OCI-M1 (cell line): ENCODE measurements at places on chromosomes 11 and 22.

DNA sequence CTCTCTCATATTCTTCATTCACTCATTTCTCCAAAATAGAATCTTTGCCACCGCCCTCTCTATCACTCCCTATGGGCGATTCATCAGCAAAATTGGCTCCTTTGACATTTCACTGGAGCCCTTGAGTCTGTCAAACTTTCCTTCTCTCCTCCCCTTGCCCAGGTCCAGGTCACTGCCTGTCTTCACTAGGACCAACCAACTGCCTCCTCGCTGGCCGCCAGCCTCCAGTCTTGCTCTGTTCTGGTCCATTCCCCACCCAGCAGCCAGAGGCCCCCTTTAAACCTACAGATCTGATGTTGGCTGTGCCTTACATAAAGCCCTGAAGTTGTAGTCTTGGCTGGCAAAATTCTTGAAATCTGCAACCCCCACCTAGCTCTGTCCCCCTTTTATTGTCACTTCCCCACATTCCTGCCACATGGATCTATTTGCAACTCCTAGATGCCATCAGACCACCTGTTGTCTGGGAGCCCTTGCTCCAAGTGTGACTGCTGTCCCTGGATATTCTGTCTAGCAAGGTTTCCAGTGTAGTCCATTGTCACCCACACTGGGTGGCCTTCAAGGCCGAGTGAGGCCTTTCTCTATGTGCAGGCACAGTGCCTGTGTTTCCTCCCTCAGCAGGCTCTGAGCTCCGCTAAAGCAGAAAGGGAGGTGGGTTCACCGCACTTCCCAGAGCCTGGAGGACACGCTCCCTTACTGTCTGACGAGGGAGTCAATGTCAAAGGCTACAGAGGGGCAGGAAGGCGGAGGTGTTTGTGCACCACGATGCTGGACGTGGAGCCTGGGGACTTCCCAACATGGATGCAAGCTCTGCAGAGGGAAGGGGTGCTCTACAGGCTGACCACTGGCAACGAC lies 25.5 kb downstream of the MYEOV start:
- no peak for DNase-seq

- no peak for DNase-seq
Observed at GRCh38 chr22:19719050-19719482, 4.3 kb upstream of the GP1BB start.

DNA sequence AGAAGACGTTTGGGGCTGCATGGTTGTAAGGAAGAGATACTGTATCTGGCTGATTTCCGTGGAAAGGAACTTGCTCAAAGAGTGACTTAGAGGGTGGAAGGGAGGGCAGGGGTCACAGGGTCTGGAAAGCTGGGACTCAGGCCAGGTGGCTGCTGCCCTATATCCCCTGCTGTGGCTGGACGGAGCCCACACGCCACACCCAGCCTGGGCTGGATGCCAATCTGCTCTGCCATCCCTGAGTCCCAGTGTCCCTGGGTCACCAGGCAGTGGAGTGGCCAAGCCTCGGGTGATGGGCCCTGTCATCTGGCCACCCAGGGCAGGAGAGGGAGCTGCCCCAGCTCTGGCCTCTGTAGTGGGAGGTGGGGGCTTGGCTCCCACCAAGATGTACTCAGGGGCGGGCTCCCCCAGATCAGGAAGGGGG lies 26.5 kb upstream of the KRTAP5-7 start:
- no peak for DNase-seq

DNA sequence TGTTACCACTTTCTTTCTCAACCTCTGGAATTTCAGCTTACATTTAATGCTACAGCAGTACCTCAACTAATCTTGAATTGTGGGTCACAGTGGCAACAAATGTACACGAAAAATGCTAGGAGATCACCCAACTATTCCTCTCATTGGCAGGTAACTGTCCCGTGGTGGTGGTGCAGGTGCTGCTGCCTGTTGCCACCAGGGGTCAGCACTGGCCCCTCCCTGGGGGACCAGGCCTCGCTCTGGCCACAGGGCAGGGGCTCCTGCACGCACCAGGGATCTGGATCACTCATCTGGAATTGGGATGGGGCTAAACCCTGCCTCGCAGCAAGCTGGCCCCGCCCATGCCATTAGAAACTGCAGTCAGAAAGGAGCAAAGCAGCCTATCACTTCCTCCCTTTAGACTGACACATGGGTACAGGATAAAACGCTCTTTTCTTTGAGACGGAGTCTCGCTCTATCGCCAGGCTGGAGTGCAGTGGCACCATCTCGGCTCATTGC lies 6.9 kb upstream of the POLDIP3 start:
- peak; percentile 69 for DNase-seq

DNA sequence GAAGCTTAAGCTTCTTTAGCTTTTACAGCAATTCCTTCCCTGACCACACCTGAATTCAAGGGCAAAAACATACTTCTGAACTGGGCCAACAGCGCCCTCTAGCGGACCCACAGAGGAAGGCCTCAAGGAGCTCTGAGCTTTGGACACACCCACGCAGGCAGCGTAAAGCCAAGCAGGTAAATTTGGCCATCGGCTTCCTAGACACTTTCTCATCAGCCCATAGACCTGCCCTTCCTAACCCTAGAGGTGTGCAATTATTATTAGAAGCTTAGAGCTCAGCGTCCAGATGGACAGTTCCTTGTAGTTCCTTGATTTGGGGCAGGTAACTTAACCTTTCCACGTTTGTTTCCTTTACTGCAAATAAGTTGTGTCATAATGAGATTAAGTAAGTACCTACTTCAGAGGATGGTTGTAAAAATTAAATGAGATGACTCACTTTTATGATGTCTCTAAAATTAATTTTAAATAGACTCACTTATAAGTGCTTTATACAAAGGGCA lies 25.7 kb upstream of the HMGXB4 start:
- DNase-seq: peak; percentile 86

GRCh38 chr11:30392221-30392784 lies 69.4 kb downstream of the ARL14EP start:
- no peak for DNase-seq

GRCh38 chr11:101582236-101582988 lies 1.4 kb downstream of the TRPC6 start:
- no peak for DNase-seq

GRCh38 chr11:105609832-105610781 lies at the start of gene GRIA4:
GRIA4 (plus strand) TSS chr11:105610073; CDS start chr11:105610998, 925 bp downstream.
- DNase-seq: no peak

DNA sequence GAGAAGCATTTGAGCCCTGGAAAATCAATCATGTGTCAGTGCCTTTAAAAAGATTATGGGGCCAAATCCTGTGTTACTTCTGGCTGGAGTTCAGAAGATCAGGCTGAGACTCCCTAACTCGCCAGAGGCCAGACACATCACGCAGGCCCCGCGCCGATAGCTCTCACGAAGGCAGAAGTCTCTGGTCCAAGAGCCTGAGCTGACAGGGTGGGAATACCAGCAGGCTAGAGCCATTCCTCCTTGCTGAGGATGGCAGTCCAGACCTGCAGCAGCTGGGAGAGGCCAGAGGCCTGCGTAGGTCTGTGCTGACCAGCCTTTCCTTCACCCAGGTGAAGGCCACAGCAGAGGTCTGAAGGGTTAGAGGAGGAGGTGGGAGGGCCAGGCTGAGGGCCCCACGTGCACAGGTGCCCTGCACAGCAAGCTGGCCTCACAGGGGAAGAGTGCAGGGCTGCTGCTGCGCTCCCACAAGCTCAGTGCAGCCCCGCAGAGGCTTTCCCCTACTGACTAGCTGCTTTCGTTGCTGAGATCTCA lies 52.9 kb downstream of the ST14 start:
- no peak for DNase-seq

DNA sequence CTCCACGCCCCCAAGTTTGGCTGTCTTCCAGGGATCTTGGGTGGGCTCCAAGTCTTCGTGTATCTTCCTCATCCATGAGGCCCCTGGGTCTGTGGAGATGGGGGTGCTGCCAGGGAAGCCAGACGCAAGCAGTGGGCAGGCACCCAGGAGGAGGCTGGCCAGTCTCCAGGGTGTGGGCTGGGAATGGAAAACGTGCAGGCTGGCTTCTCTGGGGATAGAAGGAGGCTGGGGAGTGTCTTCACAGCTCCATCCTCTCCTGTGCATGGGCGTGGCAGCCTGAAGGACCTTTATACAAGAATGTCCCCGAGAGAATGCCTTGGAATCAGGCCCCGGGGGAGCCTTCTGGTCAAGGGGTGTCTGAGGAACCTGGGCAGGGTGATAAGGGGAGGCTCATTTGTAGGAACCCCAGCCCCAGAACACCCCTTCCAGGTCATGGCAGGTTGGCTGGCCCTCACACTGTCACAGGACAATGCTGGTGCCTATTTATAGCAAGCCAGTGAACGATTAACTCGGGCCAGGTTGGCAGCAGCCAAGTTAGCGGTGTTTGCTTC lies 14.0 kb downstream of the SGSM1 start:
- DNase-seq: no peak

DNA sequence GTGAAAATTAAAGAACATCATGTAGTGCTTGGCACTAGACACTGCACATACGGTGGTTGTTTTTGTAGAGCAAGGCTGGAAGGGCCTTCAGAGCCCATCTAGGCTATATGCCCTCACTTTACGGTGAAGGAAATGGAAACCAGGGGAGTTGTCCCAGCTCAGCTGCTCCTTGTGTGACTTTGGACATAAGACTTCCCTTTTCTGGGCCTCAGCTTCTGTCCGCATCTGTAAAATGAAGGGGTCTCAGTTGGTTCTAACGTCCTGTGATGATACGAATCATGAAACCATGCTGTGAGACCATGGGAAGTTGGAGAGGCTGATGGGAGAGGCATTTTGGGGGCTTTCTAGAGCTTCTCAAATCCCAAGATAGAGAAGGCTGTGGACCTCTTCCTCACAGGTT lies 4.7 kb downstream of the KCNE3 start:
- DNase-seq: no peak

- peak; percentile 89 for DNase-seq
Observed at GRCh38 chr11:72483412-72484186, 49.3 kb upstream of the CLPB start.

DNA sequence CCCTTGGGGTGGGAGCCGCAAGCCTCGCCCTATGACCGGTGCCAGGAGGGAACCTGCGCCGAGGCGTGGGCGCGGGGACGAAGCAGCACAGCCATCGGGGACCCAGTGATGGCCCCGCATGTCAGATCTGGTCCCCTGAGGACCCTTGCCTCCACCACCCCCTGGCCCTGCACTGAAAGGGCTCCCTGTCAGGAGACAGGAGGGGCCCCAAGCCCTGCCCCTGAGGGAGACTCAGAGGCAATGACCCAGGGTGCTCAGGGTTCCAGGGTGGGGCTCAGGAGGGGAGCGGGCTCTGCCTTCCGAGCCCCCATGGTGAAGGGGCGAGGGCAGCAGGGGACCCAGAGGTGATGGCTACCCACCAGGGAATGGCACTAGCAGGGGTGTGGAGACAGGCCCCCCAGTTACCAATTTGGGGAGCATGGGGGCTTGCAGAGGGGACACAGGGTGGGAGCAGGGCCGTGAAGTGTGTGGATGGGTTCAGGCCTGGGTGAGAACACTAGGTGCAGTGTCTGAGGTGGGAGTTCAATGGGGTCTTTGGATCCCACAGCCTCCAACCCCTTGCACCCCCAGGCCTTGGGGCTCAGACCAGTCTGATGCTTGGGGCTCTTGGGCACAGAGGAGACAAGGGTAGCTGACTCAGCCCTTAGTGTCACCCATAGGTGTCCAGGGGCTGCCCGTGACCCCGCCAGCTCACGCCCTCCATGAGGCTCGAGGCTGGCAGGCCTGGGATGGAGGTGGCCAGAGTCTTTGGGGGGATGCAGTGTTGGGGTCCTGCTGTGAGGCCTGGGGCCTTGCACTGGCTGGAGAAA lies 499 bp downstream of the LRRC56 start:
- DNase-seq: no peak

- peak; percentile 61 for DNase-seq
Observed at GRCh38 chr22:30014244-30014643, 66.0 kb upstream of the HORMAD2 start.

DNA sequence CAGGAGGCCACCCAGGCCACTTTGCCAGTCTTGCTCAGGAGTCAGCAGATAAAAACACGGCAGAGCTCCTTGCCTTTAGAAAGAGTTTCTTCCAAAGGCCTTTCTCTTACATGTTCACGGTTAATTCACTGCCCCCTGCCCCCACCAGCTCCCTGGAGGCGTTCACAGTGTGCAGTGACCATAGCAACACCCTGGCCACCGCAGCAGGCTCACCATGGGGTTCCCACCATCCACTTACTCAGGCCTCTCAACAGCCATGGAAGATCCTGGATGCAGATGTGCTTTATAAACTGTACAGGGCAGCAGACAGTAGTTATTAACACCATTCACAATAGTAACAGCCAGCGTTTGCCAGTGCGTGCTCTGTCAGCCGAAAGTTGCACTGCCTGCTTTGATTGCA lies 10.6 kb upstream of the MYO7A start:
- no peak for DNase-seq

GRCh38 chr11:125626288-125626950 lies 1.5 kb downstream of the CHEK1 start:
- peak; percentile 95 for DNase-seq

GRCh38 chr11:29075726-29076125 lies 941.1 kb downstream of the KCNA4 start:
- DNase-seq: no peak

DNA sequence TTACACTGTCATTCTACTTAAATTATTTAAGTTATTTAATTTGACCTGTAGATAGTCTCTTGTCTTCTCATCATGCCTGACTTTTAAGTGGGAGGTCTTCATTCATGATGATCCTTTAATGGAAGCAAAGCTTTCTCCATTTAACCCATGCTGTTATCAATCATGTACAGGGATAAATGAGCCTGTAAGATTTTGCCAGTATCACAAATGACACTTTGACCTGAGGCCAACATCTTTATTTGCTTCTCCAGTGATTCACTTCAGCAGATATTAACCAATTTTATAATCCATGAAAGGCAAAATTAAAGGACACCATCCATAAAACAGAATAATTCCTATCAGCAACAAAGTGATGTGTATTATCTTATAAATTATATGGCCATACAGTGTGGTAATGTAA lies 7.7 kb downstream of the CCDC73 start:
- no peak for DNase-seq
